ENCODE measurements at places on chromosomes 2 and 18.

DNA sequence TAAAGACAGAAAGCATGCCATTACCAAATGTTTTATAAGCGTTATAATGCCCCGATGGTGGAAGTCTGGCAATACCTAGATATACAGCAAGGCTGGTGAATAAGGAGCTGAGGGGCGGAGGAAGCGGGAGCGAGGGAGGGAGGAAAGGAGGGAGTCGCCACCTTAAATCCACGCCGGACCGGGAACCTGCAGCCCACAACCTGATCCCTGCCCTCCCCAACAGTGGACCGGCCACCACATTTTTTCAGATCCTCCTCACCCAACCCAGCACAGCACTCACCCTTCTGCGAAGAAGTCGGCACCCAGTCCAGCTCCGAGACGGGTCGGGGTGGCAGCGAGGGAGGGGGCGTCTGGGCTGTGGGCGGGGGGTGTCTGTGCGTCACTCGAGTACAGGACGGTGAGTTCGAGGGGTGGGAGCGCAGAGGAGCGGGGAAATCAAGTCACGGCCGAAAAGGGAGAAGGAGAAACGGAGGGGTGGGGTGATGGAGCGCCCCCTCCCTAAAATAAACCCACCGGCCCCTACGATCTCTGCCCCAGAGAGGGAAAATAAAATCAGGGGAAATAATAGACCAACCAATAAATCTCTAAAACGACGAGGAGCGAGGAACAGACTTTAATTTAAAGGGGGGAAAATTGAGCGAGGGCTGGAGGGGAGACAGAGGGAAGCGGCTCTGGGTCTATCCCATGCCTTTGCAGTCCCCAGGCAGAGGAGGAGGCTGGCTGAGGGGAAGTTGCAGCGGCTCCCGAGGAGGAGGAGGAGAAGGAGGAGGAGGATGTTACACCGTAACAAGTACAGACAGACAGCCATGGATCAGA, 96.5 kb upstream of the SERTAD2 start:
- no peak for DNase-seq

GRCh38 chr18:57004366-57005121, 142.3 kb upstream of the BOD1L2 start:
- peak; percentile 3 for DNase-seq

- no peak for DNase-seq
These were observed 25.4 kb downstream of the KIF5C start for GRCh38 chr2:148900350-148900837.

- DNase-seq, result no peak
These were observed 4.9 kb downstream of the IGFBP5 start for GRCh38 chr2:216690456-216690852.

- DNase-seq, result no peak
These were observed 61.2 kb downstream of the EVA1A start for GRCh38 chr2:75499534-75499933.

DNA sequence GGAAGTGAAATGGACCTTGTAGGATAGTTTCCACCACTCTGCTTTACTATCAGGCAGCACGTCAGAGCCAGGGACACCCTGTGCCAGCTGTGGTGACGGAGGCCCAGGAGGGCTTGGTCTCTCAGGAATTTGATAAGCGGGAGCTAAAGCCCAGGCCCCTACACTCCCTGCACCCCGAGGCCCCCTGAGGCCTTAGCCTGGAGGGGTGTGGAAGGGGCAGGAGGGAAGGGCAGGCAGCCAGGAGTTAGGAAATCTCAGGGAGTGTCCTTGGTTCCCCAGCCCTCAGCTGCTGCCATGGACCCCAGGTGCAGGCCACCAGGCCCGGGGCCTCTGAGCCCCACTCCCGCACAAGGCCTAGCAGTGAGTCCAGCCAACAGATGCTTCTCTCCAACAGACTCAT, 38.2 kb downstream of the PDIA6 start:
- peak; percentile 56 for DNase-seq

DNA sequence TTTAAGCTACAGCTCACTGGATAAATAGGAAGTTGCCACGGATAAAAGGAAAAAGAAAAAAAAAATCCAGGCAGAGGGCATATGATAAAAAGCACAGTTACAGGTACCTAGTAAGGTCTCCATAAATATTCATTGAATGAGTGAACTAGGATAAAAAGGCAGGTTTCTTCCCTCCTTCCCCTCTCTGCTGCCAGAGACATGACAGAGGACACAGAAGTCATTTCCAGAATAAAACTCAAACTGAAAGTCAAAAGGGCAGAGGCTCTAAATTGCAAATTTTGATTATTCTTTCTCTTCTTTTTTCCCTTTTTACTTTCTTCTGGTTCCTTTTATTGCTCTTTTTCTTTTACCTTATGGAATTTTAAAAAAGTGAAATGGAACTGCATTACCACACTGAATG, 7.7 kb downstream of the CD302 start:
- DNase-seq, result no peak

DNA sequence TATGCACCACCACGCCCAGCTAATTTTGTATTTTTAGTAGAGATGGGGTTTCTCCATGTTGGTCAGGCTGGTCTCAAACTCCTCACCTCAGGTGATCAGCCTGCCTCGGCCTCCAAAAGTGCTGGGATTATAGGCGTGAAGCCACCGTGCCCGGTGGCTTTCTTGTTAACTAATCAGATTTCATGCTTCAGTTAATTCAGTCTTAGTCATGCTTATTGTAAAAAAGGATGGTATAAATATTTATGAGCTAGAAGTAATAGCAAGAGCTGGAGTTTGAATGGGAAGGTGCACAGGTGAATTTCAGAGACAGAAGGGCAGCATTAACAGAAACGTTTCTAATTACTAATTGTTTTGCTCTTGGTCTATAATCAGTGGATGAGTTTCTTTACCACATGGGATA, 10.3 kb downstream of the GEMIN6 start:
- DNase-seq, result no peak

DNA sequence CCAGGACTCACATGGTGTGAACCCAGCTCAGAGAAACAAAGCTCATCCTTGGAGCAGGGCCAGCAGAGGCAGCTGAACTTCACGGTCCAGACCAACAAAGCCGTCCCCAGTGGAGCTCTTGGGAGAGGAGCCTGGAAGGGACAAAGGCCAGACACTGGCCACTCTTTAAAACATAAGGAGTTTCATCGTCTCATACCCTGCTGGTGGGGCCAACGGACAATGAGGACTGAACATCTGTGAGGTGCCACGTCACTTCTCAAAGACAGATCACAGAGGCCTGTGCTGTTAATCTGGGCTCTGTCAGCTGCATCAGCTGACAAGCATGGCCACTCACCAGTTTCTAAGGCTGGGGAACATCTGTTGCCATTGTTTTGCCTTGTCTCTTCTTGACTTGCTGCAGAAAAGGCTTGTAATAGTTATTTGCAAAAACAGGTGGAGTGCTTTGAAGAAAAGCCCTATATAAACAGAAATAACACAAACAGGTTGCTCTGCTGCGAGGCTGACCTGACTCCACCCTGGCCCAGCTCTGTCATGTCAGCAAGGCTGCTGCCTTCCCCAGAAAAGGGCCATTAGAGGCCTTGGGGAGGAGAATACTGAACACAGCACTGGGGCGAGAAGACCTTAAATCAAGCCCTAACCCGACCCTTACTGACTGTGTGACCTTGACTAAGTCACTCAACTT, 68.1 kb upstream of the DAPL1 start:
- DNase-seq, result no peak

DNA sequence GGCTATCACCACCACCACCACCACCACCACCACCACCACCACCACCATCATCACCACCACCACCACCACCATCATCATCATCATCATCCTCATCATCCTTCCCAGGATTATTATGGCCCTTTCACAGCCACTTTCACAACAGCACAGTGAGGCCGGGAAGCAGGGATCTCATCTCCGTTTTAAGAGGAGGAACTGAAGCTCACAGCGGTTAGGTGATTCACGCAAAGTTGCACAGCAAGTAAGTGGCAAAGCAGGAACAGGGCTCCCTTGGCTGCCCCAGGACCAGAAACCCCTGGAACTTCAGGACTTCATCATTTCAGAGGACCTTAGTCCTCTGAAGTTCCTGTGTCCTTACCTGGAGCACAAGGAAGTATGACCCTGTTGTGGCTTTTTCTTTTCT, 26.8 kb downstream of the MRPL35 start:
- no peak for DNase-seq

DNA sequence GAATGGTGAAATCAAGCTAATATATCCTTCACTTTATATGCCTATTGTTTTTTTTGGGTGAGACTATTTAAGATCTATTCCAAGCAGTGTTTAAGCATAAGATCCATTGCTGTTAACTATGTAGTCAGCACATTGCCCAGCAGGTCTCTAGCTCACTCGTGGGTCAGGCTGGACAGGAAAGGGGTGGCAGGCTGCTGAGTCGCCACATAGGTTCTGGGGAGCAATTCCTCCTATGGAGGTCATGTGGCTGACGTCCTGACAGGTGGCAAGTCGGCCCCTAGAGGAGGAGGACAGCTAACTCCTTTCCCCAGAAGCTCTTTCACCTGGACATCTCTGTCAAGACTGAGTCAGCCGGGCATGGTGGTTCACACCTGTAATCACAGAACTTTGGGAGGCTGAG, 13.9 kb upstream of the RAB31 start:
- DNase-seq, result no peak

GRCh38 chr18:41618147-41618546, 336.9 kb upstream of the PIK3C3 start:
- DNase-seq, result no peak

DNA sequence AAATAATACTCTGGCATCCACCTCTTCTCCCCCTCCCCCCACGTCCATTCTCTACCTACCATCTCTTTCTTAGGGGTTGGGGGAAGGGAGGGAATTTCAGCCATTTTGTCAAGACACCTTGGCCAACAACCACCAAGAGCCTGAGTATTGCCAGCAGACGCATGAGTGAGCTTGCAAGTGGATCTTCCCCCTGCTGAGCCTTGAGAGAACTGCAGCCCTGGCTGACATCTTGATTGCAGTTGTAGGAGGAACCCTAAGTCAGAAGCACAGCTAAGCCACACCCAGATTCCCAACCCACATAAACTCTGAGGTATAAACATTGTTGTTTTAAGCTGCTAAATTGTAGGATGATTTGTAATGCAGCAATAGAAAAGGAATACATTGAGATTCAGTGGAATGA, 165.6 kb downstream of the TMEFF2 start:
- DNase-seq, result no peak

DNA sequence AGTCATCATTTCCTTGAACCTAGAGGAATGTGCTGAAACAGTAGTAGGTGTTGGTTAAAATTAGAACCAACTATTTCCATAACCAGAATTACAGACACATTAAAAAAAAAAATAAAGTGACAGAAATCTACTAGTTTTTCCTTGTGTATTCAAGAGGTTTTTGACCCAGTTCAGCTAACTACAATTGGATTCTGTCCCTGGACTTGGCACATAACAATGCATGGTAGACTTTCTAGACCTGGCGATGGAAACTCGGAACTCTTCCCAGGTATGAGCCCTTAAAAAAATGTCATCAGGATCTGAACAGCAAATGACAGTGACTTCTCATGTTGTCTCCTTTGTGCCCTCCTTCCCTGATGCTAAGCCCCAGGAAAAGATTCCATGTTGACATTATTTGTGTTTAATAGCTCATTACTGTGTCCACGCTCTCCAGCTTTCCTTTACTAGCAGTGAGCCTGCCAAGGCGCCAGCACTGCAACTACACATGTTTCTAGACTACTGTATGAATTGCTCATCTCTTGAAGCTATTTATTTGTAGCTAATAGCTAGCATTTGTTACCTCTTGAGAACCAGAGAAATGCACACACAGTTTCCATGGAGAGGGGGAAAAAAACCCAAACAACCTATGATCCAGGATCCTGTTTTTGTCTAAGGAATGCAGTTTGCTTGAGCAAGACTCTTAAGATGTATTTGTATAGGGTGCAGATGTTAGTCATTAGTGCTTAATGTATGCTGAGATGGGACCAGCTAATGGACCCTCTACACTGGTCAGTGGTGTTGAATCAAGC, 148.5 kb downstream of the FMNL2 start:
- DNase-seq, result no peak

GRCh38 chr2:238714038-238714528, 133.8 kb upstream of the TWIST2 start:
- no peak for DNase-seq

- no peak for DNase-seq
These were observed 76.0 kb upstream of the RBM44 start for GRCh38 chr2:237722616-237723015.

DNA sequence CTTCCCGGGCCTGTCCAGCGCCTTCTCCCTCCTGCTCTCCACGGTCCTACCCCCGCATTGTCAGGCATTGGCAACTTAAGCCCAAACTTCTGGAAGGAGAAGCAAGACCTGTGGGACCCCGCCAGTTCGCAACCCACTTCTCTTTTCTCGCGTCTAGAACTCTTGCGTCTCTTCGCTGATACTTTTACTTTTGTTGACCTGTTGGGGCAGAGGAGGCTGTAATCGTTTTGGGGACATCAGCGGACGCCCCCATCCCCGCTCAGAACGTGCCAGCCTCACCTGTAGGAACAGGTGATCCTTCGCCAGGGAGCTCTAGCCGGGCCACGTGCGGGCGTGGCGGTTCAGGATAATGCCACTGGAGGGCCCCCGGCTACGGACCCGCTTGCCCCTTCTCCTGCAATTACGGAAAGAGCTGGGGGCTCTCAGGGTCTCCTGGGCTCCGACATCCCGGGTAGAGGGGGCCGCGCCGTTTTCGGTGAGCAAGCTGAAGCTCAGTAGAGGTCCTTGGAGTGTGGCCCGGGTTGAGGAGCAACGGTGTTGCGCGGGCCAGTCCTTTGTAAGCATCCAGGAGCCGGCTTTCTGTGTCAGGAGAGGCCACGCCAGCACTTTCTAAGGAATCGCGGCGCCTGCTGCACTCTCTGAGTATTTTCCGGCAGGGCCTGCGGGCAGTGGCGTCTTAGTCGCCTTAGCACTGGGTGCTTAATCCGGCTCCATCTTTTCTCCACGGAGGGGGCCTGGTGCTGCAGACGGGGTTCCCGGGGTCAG, 1.6 kb downstream of the MTCL1 start:
- no peak for DNase-seq

DNA sequence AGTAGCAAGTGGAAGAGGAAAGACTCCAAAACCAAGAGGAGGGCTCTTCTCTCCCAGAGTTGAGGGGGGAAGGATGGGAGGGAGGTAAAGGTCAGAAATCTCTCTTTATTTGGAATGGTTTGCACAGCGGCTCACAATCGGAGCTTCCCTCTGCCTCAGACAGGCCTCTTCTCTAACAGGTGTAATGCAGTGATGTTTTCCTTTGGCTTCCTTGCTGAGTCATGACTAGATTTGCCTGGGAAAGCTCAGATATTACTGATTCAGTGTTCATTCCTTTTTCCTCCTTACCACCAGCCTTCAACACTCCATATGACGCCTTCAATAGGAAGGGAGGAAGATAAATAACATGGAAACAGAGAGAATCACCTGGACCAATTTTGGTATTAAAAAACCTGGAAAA, 136.6 kb downstream of the RNF152 start:
- no peak for DNase-seq

GRCh38 chr2:110097506-110098220, 18.0 kb downstream of the MALL start:
- no peak for DNase-seq

DNA sequence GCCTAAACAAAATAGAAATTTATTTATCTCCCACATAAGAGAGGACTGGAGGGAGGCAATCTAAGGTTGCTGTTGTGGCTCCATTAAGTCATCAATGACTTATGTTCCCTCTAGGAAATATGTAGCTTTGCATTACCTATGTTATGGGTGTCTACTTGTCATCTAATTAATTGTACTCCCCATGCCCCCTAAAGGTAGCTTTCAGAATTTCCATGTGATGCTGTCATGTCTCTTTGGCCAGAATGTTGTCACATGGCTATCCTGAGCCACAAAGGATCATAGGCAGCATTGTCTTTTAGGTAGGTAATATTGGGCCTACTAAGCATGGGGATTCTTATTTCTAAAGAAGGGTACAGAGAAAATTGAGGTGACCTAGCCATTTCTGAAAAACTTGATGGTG, 935.6 kb upstream of the FANCL start:
- DNase-seq, result no peak

GRCh38 chr2:187403568-187404260, 44.3 kb downstream of the CALCRL start:
- DNase-seq, result no peak
